ENCODE measurements at places on chromosomes 2 and 18.

DNA sequence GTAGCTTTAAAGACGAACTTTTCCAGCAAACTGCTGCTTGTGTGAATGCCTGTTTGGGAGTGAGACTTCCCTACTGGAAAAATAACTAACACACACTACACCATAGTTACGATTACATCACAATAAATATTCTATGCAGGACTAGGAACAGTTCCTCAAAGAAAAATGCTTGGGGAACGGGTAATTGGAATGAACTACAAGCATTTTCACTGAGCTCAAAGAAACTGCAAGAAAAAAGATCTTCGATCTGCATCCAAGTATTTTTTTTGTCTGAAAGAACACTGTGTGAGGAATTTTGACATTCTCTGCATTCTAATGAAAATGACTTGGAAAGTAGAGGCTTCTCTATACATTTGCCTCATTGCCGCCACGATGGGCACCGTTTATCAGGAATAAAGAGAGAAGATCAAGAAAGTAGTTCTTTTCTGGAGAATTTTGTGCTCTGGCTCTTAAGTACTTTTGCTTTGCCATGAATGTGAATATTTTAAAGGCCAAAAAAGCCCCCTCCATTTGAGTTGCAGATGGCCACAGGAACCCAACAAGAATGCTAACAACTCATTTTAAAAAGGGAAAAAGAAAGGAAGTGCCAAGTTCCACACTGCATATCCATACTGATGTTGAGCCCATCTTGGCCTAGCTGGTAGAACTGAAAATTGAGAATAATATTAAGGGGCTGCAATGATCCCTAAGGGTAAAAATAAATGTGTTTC lies 13.6 kb downstream of the LYPD1 start:
- DNase-seq, result no peak

DNA sequence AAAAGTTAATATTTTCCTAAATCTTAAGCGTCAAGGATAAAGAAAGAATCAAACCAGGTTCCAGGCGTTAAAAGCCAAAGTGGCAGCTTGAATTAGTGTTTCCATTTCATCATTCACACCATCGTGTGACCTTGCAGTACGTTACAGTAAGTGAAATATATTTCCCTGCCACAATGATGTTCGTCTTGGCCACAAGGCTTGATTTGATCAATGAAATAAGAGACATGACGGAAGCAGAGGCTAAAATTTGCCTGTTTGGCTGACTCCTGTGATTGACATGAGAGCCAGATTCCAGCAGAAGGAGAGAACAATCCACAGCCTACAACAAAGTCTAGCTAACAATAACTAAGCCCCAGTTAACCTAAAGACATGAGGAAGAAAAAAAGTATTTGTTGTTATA lies 62.0 kb downstream of the ASXL2 start:
- no peak for DNase-seq

DNA sequence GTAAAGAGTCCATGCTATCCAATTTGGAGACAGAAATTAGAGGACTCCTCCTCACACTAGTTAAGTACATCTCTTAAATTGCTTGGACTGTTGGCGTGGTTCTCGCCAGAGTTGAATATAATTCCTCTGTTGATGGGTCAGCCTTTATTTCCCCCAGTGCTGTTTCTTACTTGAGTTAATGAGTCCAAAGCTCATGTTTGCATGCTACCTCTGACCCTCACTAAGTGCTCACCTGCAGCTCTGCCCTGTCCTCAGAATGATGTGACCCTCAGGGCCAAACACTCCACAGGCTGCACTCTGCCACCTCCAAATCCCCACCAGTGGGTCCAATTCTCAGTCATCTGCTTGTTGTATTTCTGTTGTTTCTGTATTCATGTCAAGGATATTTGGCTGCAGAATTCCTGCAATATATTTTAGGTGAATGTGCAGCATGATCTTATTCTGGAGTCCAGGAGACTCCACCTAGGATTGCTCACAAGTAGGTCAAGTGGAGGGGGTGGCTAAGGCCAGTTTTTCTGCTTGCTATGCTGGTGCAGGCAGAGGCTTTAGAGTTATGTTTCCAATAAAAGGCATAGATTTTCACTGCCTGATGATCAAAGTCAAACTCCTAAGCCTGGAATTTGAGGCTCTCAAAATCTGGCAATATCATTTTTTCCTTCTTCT lies 37.8 kb downstream of the RDH14 start:
- DNase-seq, result no peak

DNA sequence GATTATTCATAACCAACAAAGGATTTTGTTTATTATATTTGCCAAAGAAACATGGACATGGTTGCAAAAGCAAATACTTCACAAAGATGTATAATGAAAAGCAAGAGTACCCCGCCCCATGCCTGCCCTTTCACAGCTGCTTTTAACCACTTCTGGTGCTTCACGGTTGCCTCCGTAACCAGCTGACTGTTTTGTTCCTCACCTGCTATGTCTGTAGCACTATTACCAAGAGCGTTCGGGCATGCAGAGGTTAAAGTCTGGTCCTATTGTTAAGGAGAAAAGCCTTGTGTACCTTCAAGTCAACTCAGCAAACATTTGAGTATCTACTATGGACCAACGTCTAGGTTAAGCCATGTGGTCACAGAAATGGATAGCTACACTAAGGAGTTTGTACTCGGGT lies 115.2 kb upstream of the FOSL2 start:
- DNase-seq, result no peak

All from endodermal cell (in vitro differentiated cells).